Left renal cortex interstitium (tissue), 4 donors: ENCODE measurements at places on chromosomes 7 and 10.
A peak's percentile ranks its signal among the peaks of the same experiment; 100 is the strongest.

GRCh38 chr7:80895056-80895455, 23.8 kb downstream of the SEMA3C start:
- no peak for DNase-seq

- no peak for DNase-seq
Observed at GRCh38 chr7:128253701-128254100, 12.6 kb downstream of the LEP start.

DNA sequence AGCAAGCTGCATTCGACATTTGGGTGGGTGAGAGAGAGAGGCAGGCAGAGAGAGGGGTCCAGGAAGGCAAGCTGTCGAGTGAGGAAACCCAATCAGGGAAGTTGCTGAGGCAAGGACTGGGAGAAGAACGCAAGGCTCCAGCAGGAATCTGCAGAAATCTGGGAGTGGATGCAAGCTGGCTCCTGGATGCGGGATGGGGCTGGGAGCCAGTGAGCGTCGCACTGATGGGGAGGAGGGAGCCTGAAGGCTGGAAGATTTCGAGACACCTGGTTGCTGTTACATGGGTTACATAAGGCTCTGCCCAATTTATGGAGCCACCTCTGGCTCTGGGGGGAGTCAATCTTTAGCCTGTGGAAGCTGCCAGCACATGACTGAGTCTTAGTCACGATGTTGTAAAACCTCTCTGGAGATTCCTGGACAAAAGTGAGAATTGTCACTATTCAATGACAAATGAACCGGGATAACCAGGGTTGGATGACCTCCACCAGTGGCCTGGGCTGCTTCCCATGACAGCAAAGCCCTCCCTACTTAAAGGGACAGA, 51.1 kb upstream of the ADRB1 start:
- no peak for DNase-seq

GRCh38 chr7:25851332-25852210, 300.4 kb upstream of the NFE2L3 start:
- DNase-seq: no peak

GRCh38 chr10:25627606-25628005, 306.4 kb upstream of the MYO3A start:
- no peak for DNase-seq

DNA sequence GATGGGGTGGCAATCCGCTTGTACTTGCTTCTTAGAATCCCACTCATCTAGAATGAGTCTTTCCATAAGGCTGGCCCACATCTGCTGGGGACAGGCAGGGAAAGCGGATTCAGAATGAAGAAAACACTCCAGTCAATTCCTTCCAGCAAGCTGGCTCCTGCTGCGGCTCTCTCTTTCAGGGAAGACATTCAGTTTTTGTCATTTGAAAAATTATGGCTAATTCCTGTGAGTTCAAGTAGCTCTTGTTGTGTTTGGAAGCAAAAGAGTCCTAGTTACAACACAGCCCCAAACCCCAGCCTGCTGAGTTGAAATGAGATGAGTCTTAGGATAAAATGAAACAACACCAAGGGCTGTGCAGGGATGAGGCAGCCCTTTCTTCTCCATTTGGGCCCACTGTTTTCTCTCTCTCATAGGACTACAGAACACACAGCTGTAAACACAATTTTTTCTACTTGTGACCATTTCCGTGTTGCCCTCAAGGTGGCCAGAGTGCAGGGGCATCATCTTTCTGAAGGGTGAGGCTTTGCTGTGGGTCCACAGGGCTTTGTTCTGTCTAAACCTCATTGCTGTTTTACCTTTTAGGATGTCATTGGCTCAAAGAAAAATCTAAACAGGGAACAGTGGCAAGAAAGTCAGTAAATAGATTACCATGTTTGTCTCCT, 90.8 kb upstream of the EEPD1 start:
- peak; percentile 39 for DNase-seq

DNA sequence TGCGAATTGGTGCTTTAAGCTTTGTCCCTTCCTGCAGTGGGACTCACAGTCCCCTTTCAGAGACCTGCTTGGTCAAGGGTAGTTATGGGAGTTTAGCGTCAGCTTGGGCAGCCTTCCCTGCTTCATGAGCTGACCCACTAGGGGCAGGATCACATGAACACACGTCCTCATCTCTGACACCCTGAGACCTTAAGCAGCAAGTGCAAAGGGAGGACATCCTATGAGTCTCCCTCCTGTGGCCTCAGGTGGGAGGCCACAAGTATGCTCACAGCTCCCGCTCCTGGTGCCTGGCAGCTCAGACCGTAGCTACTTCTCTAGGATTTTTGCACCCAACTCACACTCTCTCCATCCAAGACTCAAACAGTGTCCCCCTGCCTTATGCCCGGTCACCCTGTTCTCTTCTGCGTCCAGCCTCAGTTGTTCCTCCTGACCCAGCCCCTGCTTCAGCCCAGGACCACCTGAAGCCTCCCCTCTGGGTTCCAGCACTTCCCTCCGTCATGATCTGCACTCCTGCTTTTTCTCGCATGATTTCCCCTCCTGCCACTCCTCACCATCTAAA, 136.6 kb upstream of the FAM20C start:
- DNase-seq: no peak

DNA sequence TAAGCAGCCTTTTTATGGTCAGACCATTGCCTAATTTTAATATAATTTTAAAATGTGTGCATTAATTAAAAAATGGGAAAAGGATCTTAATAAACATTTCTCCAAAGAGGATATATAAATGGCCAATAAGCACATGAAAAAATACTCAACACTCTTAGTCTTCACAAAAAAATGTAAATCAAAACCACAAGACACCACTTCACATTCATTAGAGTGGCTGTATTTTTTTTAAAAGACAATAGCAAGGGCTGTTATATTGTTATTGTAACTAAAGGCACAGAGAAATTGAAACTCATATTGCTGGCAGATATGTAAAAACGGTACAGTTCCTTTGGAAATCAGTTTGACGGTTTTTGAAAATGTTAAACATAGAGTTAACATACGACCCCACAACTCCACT, 3.2 kb upstream of the CROT start:
- DNase-seq: no peak

DNA sequence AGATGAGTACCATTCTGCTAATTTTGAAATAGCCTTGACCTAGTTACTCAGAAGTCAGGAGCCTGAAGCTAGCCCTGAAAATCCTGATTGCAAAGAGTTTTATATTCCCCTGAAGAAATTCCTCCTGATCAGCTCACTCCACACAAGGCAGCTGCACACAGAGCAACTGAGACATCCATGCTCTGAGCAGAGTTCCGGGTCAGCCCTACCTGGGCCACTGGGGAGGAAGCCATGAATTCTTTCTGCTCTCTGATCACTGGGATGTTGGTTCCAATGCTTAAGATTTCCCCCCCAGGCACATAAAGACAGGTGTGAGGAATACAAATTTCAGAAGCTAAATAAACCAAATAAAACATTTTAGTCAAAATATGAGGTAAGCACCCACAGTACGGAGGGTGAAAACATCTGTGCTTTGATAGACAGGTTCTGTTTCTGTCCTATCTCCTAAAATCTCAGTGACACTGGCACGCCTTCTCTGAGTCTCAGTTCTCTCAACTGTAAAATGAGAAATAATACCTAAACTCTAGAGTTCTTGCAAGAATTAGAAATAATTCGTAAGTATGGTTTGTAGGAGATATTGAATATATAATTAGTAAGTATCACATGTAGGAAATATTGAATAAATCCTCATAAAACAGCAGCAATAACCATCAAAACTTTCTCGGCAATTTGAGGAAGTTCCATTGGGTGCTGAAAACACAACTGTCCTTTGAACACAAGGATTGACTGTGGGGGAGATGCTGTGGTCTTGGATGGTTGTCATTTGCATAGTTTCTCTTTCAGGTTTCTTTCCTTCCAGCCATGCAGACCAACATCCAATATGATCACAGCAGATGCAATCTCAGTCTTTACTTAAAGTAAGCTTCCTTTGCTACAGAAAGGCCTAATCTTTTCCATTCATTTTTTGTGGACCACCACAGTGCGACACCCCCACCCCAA, 133.0 kb upstream of the TNS3 start:
- DNase-seq: no peak

GRCh38 chr10:53886325-53887300, 914.4 kb downstream of the PCDH15 start:
- DNase-seq: no peak

GRCh38 chr7:146510088-146510680, 393.6 kb downstream of the CNTNAP2 start:
- no peak for DNase-seq

DNA sequence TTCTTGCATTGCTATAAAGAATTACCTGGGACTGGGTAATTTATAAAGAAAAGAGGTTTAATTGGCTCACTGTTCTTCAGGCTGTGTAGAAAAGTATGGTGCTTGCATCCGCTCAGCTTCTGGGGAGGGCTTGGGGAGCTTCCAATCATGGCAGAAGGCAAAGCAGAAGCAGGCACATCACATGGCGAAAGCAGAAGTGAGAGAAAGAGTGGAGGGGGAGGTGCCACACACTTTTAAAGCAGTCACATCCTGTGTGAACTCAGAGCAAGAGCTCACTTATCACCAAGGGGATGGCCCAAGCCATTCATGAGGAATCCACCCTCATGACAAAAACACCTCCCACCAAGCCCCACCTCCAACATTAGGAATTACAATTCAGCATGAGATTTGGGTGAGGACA, 303.5 kb downstream of the OTUD1 start:
- DNase-seq: no peak

- DNase-seq: peak; percentile 63
Observed at GRCh38 chr10:103598654-103599115, 105.2 kb downstream of the NEURL1 start.

- DNase-seq: no peak
Observed at GRCh38 chr10:43775384-43775783, 126.7 kb upstream of the ZNF32 start.

- DNase-seq: no peak
Observed at GRCh38 chr10:67438605-67439304, 257.2 kb downstream of the CTNNA3 start.

GRCh38 chr10:4440260-4440659, 385.7 kb upstream of the AKR1E2 start:
- no peak for DNase-seq

DNA sequence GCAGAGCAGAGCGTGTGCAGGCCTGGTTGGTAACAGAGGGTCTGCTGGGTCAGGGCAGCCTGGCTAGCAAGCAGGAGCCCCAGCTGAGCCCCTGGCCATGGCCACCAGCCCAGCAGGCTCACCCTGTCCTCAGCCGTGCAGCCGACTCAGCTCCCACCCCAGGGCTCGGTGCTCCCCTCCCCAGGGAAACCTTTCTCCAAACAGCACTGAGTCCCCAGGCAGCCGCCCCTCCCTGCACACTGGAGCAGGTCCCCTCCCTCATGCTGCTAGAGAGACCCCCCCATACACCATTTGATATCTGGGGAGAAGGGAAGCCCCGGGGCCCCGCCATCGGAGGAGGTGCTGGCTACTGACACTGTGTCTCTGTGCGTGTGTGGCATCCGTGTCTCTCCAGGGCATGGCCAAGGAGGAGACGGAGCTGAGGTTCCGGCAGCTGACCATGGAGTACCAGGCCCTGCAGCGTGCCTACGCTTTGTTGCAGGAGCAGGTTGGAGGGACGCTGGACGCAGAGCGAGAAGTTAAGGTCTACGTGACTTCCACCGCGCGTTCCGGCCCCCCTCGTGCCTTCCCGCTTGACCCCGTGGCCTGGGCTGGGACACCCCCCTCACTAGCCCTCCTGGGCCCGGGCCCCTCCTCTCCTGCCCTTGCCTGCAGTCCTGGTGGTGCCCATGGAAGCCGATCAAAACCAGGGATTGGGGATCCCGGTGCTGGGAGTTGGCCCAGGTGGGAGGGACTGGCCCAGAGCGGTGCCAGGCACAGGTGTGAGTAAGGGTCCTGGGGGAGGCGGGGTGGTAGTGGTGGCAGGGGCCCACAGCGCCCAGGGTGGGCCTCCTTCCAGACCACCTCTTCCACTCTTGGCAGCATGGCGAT, 45.0 kb upstream of the DPYSL4 start:
- DNase-seq: no peak

GRCh38 chr7:45581271-45581780, 7.2 kb downstream of the ADCY1 start:
- no peak for DNase-seq

DNA sequence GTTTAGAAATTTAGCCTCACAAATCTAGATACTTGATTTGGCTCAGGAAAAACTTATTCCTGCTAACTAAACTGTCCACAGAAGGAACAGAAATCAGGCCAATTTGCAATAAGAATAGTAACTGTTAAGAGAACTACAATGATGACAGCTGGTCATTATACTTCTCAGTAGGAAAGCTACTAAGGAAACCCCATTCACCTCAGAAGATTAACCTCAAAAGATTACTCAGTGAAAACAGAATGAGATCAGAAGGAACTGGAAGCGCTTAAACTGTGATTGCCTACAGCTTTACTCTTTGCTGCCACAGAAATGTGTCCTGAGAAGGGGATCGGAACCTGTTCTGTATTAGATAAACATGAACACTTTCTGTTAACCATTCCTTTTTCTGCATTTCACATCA, 24.3 kb upstream of the DNAJB12 start:
- DNase-seq: no peak

- DNase-seq: no peak
Observed at GRCh38 chr10:89867964-89868363, 166.6 kb downstream of the KIF20B start.

- DNase-seq: no peak
Observed at GRCh38 chr7:1943933-1944618, 274.0 kb downstream of the ELFN1 start.

DNA sequence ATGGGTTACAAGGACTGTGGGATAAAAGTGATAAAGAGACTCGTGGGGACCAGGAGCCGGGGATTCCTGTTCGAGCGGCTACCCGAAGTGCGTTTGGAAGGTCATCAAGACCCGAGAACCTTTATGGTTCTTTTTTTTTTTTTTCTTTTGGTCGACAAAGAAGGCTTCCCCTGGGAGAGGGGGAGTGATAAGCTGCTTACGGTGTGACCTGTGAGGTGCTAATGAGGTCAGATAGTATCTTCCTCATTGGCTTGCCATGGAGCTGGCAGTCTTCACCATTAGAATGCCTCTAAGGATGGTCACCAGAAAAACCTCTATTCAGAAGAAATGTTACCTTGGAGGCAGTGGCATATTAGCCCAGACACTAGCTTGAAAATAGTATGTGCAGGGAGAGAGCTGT, 92.3 kb upstream of the STEAP4 start:
- no peak for DNase-seq

- no peak for DNase-seq
Observed at GRCh38 chr7:90701021-90701420, 104.9 kb downstream of the CDK14 start.

DNA sequence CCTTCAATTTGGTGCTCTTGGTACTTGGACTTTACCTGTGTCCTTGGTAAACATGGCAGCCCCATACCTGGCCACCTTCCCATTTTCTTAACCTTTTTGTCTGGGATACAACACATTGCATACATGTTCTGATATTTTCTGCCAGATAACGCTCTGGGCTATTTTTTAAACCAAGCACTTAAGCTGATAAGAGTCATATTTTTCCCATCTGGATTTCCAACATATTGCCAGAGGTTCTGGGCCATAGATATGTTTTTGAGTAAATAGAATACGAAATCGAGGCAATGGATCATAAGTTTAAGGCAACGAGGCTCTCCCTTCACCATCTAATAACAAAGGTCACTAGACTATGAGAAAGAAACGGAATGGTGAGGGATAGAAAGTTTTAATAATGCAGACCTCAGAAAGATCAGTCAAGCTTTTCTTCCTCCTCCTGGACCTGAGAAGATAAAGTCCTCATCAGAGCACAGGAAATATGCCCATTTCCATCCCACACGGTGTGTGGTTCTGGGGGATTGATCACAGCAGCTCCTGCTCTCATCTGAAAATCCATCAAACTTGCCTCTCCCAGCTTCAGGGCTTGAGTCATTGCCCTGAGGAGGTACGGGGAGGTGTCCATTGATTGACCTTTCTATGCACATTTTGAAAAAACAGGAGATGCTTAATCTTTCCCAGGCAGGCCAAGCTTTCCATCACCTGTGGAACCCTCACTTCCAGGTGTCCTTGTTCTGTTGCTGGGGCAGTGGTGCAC, 257.2 kb downstream of the GFRA1 start:
- DNase-seq: no peak
